Activated T-cell treated with anti-CD3 and anti-CD28 coated beads, Interleukin-2, amount 50 U/mL, for 72 hours (primary cell): ENCODE measurements at places on chromosomes 1 and 21. TPM values are rescaled to one million over a fixed set of nuclear protein-coding genes. Genes with fewer than 3 reads are reported as not detected.

Gene CD1E
- total RNA-seq = not detected

Gene UQCRHL
- 2.9 TPM for total RNA-seq

Gene NTMT2
- not detected for total RNA-seq

Gene ANGEL2
- total RNA-seq = 57.9 TPM

Gene HENMT1
- 25.1 TPM for total RNA-seq

Gene TMPRSS3
- 91.9 TPM for total RNA-seq

Gene CELA2B
- total RNA-seq = not detected

Gene TMEM269
- 0.81 TPM for total RNA-seq

Gene SUSD4
- 1.1 TPM for total RNA-seq

Gene SYPL2
- total RNA-seq = 0.10 TPM

Gene PRDM16
- total RNA-seq = 1.7 TPM

Gene LENEP
- 2.3 TPM for total RNA-seq

Gene SLC27A3
- 5.6 TPM for total RNA-seq

Gene L1TD1
- total RNA-seq = not detected

Gene OR6K2
- not detected for total RNA-seq

Gene NLRP3
- total RNA-seq = 0.38 TPM

Gene C1orf87
- not detected for total RNA-seq

Gene PALMD
- not detected for total RNA-seq

Gene ACTRT2
- total RNA-seq = not detected

Gene NGF
- not detected for total RNA-seq

Gene ZBTB8A
- total RNA-seq = 1.8 TPM

Gene LCE5A
- total RNA-seq = not detected

Gene AQP10
- not detected for total RNA-seq

Gene PTP4A2
- total RNA-seq = 541 TPM

Gene FLG2
- total RNA-seq = not detected

Gene S100A1
- not detected for total RNA-seq

Gene MYOG
- total RNA-seq = not detected
